NCI-H2107 (cell line): ENCODE measurements at places on chromosomes 4 and X.

GRCh38 chrX:133981924-133982323, 3.5 kb downstream of the GPC3 start:
- no peak for DNase-seq

- no peak for DNase-seq
Observed at GRCh38 chr4:22473268-22473667, 42.6 kb downstream of the ADGRA3 start.

- no peak for DNase-seq
Observed at GRCh38 chrX:107730298-107730655, 45.3 kb downstream of the TSC22D3 start.

DNA sequence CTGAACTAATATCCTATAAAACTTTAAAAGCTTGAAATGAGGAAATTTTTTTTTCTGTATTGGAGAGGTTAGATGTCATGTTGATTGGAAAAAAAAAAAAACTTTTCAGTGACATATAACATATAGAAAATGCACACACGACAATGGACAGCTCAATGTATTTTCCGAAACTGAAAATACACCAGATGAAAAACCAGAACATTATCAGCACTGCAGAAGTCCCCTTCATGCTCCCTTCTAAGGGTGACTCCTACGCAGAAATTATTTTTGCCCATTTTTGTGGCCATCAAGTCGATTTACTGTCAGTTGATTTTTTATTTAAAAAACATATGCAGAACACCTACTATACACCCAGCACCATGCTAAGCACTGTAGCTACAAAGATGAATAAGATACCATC, 148.3 kb downstream of the APBB2 start:
- DNase-seq, result no peak

- no peak for DNase-seq
Observed at GRCh38 chr4:120902925-120903324, 19.6 kb downstream of the PRDM5 start.

DNA sequence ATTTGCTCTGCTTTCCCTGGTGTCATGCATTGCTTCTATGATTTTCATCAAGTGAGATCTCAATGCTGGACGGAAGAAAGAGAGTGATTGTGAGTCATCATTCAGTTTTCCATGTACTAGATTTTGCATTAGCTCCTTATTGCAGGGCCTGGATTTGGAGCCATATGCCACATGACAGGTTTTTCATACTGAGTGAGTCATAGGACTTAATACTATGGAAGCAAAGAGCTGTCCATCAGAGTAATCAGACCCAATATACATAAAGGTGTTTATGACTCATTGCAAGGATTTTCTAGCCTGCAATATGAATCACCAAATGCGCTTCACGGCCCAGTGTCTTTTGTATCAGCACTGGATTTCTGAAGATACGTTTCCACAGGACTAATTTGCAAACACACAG, 11.2 kb upstream of the TFDP3 start:
- no peak for DNase-seq

DNA sequence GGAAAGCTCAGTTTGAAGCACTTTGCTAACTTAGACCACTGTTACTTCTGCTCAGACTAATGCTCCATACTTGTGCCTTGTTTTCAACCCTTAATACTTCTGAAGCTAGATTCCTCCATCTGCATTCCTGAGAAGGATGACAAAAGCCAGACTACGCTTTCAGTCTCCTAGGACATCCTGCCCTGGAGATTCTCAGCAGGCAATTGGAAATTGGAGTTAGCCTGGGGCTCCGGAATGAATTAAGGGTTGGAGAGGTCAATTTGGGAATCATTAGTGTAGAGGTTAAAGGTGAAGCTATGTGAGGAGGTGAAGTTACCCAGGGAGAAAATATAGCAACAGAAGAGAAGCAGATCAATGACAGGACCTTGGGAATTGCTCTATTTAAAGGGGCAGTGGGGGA, 215.9 kb upstream of the MBNL3 start:
- DNase-seq, result no peak

DNA sequence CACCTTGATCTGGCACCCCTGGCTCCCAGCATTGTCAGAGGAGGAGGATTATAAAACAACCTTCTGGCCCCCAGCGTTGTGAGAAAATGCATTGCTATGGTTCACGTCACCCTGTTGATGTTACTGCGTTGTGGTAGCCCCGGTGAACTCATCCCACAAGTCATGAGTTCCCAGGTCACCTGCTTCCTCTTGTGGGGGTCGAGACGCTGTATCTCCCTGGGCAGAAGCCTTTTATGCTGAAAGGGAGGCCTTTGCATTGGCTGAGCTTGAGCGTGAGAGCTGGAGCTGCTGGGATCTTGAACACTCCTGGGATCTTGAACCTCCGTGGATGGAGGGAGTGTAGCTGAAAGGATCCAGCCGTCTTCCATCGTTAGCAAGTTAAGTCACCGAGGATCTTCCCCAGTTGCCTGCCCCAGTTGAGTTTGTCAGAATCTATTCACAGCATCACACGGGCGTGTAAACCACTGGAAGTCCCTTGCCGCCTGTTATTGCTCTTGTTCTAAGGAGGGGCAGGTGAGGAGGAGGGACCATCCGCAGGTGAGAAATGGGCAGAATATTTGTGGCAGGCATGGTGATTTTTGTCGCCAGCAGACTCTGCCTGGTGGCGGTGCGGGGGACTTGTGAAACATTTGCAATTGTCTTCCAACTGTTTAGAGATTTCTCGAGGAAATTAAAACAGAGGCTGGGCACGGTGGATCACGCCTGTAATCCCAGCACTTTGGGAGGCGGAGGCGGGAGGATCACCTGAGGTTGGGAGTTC, 299.9 kb downstream of the ASMT start:
- DNase-seq, result no peak

DNA sequence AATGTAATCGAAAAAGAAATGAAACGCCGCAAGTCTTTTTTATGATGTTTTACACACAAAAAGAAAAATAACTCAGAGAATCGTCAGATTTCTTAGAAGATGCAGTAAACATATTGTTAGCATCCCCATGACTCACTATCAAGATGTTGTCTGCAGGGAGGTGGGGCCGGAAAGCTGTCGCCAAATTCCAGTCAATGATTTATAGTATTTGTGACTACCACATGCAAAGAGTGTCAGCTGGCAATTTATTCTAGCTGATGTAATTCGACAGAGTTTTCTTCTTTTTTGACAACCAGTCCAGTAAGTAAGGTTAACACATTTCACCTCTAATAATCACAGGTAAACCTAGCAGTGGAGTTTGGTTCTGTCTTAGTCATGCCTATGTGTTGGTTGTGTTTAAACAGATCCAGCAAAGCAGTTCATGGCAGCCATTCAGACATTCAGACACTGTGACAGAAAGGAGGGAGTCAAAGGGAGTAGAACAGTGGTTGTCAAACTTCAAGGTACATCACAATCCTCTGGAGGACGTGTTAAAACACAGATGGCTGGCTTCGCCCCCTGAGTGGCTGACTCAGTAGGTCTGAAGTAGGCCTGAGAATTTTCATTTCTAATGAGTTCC, 19.8 kb upstream of the PPP1R2C start:
- DNase-seq, result no peak

GRCh38 chrX:6223516-6223915, 5.2 kb downstream of the NLGN4X start:
- DNase-seq, result no peak

DNA sequence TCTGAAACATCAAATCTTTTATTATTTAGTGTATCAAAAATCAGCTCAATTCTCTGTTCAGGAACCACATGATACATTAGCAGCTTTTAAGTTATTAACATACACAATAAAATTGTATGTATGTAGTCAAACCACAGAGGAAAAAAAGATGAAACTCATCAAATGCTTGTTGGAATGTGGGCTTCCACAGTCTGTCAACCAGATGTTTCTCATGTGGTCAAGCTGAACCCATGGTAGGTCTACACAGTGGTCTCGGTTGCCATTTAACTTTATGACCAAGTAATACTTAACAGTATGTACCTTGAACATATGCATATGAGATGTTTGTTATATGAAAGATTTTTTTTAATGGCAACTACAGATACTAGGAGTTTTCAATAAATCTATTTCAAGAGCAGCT, 427.8 kb downstream of the IL15 start:
- DNase-seq, result no peak

GRCh38 chr4:101419336-101420135, 72.2 kb upstream of the PPP3CA start:
- DNase-seq, result no peak

GRCh38 chr4:76658231-76659102, 223.4 kb downstream of the SHROOM3 start:
- DNase-seq, result no peak

GRCh38 chr4:7359400-7360062, 75.2 kb downstream of the PSAPL1 start:
- DNase-seq, result no peak

- DNase-seq, result no peak
Observed at GRCh38 chr4:118270492-118270891, 82.3 kb downstream of the PRSS12 start.

- no peak for DNase-seq
Observed at GRCh38 chrX:130097507-130098209, 12.6 kb downstream of the ELF4 start.

GRCh38 chr4:124682384-124682783, 30.1 kb downstream of the ANKRD50 start:
- DNase-seq, result no peak

GRCh38 chrX:32370456-32371205, 840.7 kb downstream of the DMD start:
- DNase-seq, result no peak

- no peak for DNase-seq
Observed at GRCh38 chr4:57614257-57614932, 504.2 kb upstream of the IGFBP7 start.

- no peak for DNase-seq
Observed at GRCh38 chr4:55169352-55169961, 44.1 kb upstream of the KDR start.

- DNase-seq, result no peak
Observed at GRCh38 chr4:167775375-167775774, 317.0 kb upstream of the ANXA10 start.

DNA sequence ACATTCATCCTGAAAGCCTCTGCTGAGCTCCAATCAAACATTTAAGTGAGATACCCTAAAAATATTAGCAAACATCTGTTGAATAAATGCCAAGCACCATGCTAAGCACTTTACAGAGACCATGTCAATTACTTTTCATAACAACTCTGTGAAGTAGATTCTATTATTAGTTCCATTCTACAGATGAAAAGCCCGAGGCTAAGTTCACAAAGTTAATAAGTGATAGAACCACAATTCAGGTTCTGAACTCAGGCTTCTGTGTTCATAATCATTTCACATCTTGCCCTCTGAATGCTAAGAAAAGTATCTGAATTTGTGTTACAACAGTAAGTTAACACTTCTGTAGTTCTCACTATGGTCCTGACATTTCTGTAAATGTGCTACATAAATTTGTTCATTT, 27.4 kb downstream of the SEL1L3 start:
- DNase-seq, result no peak

GRCh38 chrX:41258871-41259270, 75.1 kb upstream of the DDX3X start:
- DNase-seq, result no peak

DNA sequence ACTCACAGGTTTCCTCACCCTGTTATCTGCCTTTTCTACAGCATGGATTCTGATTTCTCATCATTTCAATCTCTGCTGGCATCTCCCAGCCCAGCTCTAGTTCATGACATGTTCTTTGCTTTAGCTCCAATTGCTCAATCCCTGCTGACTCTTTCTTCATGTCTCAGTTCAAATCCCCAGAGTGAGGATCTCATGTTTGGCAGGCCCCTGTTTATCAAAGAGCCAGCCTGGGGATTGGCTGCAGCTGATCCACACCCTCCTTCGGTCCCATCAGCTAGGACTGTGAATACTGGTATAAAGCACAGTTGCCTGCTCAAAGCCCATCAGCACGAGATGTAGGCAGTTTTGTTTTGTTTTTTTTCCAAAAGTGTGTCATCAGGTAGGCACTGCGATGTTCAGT, 14.4 kb upstream of the CC2D2A start:
- DNase-seq, result no peak

- DNase-seq, result no peak
Observed at GRCh38 chr4:8538076-8538702, 42.0 kb upstream of the GPR78 start.

GRCh38 chr4:142741995-142742394, 104.1 kb downstream of the INPP4B start:
- no peak for DNase-seq

DNA sequence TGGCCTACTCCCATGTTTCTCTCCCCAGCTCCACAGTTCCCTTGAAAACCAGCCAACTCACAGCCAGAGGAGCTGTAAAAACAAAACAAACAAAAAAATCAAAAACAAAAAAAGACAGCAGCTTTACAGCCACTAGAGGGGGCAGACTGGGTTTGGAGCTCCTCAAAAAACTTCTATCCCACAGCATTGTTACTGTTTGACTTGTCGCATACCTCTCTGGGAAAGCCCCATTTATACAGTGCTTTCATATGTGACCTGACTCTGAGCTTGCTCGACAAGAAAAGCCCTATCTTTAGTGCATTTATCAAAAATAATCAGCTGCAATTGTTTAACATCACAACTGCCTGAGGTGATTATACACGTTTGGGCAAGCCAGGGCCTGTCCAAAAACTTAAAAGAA, 21.6 kb downstream of the TSPAN6 start:
- DNase-seq, result no peak

DNA sequence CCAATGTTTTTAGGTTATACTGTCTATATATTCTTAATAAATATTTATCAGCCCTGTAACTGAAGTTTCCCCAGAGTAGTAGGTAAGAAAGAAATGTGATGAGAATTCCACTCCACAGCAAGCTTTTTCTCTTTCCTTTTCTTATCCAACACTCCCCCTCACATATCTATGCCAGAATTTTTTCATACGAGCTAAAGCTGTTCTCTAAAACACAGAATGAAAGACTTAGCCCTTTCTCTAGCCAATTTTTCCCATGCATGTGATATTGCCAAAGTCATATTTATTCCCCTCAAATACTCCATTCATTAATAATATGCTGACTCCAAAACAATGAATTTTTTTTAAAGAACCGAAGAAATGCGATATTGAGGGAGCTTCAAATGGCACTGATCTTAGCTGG, 32.3 kb downstream of the VEGFC start:
- DNase-seq, result no peak

DNA sequence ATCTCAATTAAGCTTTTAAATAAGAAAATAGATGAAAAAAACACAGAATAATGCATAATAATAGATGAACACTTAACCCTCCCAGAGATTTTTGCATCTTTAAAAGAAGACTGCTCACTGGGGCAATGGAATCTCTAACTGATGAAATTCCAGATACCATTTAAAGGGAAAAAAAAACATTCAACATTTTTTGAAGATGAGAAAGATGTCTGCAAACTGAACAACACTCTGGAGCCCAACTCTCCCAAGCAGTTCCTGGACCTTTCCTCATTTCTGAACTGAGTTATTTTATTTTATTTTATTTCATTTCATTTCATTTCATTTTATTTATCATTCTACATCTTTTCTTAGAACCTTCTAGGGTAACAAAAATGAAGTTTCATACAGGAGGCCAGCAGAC, 90.7 kb downstream of the CORIN start:
- DNase-seq, result no peak

DNA sequence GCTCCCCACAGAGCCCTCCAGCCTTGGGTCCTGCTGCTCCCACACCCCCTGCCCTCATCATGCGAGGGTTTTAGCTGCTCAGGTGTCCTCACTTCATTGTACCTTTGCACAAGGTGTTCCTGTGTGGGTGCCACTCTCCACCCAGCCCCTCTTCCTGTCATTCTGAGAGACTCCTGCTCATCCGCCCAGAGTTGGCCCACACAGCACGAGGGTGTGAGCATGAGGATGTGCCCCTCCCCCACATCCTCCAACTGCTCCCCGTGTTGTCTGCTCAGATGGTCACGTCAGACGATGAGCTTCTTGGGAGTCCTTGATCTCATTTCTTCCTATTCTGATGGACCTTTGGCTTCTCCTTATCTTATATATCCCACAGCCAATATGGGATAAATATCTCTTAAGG, 53.2 kb downstream of the HTT-AS start:
- no peak for DNase-seq
